ENCODE measurements at places on chromosomes 5 and 9. TPM values are rescaled to one million over a fixed set of nuclear protein-coding genes. Genes with fewer than 3 reads are reported as not detected.

DNA sequence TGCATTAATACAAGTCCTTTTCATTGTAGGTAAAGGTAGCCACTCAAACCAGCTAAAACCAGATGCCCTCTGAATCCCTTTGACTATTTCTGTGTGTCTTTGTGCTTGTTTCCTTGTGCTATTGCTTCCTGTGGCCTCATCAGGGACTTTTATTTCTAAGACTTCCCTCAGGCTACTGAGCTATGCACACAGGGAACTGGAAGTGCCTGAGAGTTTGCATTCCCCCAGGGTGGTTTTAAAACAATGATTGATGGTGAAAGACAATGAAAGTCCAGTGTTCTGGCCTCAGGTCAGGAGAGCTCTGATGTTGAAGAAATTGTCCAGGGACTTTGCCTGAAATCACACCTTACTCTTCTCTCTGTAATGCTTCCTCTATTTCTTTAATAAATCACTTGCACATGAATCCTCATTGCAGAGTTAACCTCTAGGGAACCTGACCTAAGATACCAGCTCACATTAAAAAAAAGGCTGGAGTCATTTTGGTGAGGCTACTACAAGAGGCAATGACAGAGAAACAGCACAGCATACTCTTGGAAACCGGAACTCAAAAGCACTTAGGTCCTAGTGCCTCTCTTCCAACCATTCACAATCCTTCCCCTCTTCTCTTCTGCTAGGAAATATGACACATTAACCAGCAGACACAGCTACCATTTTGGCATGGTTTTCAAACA lies 158.1 kb upstream of the NREP start:
- DNase-seq = no peak

DNA sequence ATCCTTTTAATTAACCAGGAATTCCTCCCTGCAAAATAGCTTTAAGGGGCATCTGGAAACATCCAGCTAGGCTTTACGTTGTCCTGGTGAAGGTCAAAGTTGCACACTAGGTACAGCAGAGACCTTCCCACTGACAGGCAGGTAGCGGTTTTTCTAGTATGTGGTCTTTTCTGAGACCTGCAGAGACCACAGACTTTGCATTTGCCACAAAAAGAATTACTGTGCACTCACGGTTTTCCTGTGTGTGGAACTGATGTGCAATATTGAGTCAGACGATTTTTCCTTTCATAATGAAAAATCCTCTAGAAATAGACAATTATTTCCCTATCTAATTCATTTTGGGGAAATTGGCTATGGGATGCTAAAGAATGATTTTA lies 417.0 kb upstream of the ADAMTSL1 start:
- DNase-seq = no peak

DNA sequence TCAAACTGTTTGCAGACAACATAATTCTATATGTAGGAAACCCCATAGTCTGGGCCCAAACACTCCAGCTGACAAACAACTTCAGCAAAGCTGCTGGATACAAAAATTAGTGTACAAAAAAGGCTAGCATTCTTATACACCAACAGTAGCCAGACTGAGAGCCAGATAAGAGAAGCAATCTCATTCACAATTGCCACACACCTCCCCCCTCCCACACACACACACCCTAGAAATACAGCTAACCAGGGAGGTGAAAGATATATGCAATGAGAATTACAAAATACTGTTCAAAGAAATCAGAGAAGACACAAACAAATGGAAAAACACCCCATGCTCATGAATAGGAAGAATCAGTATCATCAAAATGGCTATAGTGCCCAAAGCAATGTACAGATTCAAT lies 9.0 kb downstream of the MTREX start:
- no peak for DNase-seq

- DNase-seq = no peak
Observed at GRCh38 chr5:573976-574375, 38.2 kb upstream of the CEP72 start.

- no peak for DNase-seq
Observed at GRCh38 chr5:39178861-39179260, 40.5 kb downstream of the FYB1 start.

DNA sequence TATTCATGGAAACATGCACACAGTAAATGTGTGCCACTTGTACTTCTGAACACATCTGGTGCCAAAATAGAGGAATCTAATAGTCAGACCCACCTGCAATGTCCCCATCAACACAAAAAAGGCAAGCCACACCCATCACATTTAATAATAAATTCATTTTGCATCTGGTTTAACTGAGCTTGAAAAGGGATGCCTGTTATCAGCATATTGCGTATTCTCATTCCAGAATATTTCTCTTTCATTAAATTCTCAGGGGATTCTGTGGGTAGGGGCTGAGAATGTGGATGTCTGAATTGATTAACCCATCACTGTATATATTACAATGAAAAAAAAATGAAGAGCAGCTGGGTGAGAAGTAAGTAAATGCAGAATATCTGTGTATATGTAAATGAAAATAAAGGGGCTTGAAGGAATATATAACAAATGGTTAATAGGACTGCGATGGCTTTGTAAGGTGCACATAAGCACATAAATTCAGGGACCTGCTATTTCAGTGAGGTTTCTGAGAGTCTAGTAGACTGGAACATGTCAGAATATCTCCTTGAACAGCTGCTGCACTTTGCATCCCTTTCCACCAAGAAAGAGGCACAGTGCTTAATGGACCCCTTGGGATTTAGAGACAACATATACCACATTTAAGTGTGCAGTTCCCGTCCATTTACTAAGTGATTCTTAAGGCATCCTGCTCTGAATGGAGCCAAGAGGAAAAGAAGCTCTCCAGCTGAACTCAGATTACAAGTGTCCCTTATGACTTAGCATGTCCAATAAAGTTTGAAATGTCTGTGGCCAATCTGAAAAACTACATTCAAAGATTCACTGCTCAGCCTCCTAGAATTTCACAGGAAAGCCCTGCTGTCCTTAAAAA lies 104.1 kb upstream of the NIPBL start:
- DNase-seq = no peak

DNA sequence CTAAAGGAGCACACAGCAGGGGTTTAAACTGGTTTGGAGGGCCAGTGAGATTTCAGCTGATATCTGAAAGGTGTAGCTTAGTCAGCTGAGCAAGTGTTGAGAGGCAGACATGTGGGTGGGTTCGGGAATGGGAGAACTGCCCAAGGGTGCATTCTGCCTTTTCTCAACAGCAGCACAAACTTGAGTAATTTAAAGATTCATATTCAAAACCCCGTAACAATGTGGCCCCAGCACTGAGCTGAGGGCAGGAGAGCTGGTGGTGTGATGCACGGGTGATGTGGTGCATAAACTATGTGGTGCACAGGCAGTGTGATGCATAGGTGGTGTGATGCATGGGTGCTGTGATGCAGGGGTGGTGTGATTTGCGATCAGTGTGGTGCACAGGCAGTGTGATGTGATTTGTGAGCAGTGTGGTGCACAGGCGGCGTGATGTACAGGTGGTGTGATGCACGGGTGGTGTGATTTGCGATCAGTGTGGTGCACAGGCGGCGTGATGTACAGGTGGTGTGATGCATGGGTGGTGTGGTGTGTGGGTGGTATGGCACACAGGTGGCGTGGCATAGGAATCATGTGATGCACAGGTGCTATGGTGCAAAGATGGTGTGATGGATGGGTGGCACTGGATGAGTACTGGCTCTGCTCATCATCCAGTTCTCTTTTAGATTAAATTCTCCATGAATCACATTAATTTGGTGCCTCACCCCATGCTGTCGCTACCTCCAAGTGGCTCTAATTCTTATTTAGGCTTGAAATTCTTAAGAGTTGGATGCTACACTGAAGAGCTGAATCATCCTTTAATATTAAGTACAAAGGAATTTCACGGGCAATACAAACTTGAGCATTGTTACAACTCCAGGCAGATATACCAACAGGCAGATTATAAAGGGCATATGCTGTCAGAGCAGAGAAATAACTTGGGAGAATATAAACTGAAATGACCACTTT lies 53.6 kb downstream of the DAP start:
- no peak for DNase-seq

GRCh38 chr5:27494887-27495286 lies 456.5 kb upstream of the CDH9 start:
- no peak for DNase-seq

- DNase-seq = no peak
Observed at GRCh38 chr5:103234239-103234975, 24.2 kb upstream of the MACIR start.

- DNase-seq = no peak
Observed at GRCh38 chr5:97764700-97765099, 581.7 kb upstream of the RIOK2 start.

LMX1B gene
- not detected for total RNA-seq

PCYOX1L gene
- 11.9 TPM for total RNA-seq

IL13 gene
- total RNA-seq = not detected

EDIL3 gene
- total RNA-seq = 78.0 TPM

SPATA31A3 gene
- not detected for total RNA-seq

C5orf58 gene
- not detected for total RNA-seq

PCDHA4 gene
- 18.6 TPM for total RNA-seq
